Stimulated activated CD8-positive, alpha-beta memory T cell treated with anti-CD3 and anti-CD28 coated beads, Interleukin-4, amount 100 ng/mL, for 1 hour (primary cell): ENCODE measurements at places on chromosomes 16 and 17.

DNA sequence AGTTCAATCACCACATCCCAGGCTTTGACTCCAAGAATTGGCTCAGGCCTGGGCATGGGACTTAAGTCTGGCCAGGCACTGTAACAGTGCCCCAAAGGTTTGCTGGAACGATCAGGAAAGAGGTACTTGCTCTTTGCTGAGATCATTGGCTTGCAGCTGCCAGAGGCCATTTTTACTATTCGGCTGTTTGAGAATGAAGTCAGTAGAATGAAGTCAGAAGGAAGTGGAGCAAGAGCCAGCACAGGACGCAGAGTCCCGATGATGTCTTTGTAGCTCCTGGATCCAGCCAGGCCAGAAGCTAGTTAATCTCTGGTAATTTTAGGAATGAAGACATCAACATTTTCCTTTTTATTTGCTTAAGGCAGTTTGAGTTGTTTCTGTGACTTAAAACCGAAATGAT lies 195.5 kb downstream of the RAB11FIP4 start:
- no peak for DNase-seq

- no peak for DNase-seq
Observed at GRCh38 chr16:21301895-21302291, 23.8 kb upstream of the CRYM start.

DNA sequence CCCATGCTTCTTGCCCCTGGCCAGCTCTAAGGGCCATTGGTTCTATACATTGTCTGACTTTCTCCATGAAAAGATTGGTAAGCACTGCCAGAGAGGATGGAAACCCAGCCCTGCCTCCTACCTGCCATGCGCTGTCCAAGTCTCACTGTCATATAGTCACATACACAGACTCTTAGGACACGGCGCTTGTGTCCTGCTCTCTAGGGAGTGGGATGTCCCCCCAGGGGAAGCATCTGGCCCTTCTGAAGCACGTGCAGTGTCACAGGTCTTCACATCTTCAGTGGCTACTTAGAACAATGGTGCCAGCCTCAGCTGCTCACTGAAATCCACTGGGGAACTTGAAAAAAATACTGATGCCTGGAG lies 38.7 kb downstream of the MYO18A start:
- no peak for DNase-seq

DNA sequence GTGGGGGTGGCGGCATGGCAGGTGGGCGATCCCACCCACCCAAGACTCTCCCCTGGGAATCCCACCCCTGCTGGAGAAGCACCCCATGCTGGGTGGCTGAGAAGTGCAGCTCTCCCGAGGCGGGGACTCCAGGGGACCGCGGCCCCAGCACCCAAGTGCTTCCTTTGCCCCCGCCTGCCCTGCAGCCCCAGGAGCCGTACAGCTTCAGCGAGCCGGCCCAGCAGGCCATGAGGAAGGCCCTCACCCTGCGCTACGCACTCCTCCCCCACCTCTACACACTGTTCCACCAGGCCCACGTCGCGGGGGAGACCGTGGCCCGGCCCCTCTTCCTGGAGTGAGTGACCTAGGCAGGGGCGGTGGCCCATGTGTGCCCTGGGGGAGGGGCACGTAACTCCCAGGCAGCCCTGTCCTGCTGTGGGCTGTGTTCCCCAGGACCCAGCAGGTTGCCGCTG lies 11.7 kb downstream of the GAA start:
- no peak for DNase-seq

- no peak for DNase-seq
Observed at GRCh38 chr16:10205688-10206087, 23.5 kb upstream of the GRIN2A start.

GRCh38 chr16:83134638-83135037 lies 507.9 kb downstream of the CDH13 start:
- no peak for DNase-seq

- DNase-seq, result no peak
Observed at GRCh38 chr17:3157218-3157617, 29.9 kb upstream of the OR1G1 start.

DNA sequence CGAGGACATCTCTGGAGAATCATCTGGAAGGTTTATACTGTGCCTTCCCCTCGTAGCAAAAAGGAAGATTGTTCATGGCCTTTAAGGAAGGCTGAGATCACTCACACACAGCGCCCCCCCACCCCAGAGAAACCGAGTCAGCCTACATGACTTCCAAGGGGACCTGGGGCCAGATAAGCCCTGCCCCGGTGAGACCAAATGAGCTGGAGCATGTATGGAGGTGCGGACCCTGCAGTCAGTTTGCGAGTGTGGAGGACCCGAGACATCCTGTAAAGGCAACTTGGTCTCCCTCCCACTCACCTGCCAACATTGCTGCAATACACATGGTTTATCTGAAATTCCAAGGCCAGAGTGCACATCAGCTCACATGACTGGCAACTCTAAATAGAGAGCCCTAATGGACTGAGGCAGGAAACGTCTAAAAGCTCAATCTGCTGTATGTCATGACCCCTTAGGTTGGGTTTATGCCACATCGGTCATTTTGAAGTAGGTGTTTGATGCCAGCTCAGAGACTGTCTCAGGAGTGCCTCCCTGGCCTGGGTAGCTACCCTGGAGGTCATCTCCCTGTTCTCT lies 233.6 kb downstream of the CPPED1 start:
- DNase-seq, result no peak

DNA sequence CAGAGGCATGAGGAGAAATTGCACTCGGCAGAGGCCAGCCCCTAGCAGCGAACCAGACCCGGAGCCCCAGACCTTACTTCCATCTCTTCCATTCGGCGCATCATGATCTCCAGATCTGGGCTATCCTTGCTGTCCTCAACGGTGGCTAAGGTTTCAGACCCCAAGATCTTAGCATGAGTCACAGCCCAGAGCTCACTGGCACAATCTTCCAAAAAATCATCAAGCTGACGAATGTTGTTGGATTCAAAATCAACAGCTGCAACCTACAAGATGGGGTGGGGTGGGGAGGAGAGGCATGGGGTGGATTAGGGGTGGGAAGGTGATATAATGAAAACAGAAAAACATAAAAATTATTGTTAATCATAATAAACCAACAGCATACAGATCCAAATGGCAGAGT lies 39.7 kb upstream of the PITPNM3 start:
- DNase-seq, result no peak

DNA sequence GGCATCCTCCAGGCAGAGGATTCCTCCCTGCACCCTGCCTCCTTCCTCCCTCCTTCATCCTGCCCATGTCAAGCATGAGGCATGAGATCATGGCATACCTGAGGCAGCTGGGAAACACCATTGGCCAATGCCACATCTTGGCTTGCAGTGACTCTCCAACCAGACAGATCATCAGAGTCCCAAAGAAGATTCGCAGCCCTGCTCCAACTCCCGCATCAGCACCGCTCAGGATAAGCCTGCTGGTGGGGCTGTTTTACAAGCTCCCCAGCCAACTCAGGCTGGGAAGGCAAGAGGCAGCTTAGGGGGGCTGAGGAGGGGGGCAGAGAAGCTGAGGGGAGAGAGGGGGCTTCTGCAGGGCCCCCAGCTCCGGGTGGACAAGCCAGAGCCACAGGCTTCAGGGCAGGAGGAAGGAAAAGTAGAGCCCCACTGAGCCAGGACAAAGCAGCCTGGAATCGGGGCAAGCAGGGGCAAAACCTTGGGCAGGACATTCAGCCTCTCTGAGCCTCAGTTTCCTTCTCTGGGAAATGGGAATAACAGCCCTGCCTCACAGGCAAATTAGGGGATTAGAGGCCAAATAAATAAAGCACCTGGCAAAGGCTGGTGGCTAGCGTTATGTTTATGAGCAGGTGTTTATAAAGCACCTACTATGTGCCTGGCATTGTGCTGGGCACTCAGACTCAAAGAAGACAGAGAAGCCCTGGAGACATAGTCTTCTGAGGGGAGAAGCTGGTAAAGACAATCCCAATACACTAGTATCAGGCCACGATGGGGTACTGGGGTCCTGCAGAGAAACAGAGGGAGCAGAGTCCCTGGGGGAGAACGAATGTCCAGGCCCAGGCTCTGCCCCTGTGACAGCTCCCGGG lies 88.1 kb downstream of the GOSR1 start:
- no peak for DNase-seq

- DNase-seq, result no peak
Observed at GRCh38 chr16:51140112-51140511, 11.0 kb downstream of the SALL1 start.

- no peak for DNase-seq
Observed at GRCh38 chr16:89371386-89371785, 119.0 kb downstream of the ANKRD11 start.

GRCh38 chr16:12170103-12171040 lies 193.8 kb downstream of the SNX29 start:
- no peak for DNase-seq

GRCh38 chr17:50187394-50187725 lies 14.1 kb downstream of the COL1A1 start:
- no peak for DNase-seq

DNA sequence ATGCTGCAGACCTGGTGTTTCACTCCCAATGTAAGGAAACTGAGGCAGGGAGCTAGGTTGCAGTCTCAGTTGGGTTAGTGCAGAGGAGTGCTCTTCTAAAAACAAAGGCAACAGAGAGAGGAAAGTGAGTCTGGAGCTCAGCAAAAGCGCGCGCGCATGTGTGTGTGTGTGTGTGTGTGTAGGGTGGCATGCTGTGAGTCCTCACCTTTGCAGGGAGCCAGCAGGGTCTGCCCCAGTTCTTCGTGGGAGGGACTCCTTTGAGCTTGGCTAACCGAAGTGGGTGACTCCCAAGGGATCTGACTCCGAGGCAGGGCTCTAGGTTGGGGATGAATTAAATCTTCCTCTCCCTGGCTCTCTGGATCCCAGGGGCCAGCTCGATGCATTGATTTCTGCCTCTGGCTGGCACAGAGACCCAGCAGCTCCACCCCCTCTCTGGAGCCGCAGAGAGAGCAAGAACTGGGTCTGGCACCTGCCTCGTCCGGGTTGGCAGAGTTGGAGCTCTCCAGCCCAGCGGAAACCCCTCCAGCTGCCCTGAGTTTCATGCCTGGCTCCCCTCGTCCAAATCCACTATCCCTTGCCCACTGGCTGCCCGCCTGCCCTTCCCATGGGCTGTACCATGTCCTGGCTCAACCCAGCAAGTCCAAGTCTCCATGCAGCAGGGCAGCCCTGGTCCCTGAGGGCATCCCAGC lies 1.3 kb upstream of the BTBD17 start:
- no peak for DNase-seq

DNA sequence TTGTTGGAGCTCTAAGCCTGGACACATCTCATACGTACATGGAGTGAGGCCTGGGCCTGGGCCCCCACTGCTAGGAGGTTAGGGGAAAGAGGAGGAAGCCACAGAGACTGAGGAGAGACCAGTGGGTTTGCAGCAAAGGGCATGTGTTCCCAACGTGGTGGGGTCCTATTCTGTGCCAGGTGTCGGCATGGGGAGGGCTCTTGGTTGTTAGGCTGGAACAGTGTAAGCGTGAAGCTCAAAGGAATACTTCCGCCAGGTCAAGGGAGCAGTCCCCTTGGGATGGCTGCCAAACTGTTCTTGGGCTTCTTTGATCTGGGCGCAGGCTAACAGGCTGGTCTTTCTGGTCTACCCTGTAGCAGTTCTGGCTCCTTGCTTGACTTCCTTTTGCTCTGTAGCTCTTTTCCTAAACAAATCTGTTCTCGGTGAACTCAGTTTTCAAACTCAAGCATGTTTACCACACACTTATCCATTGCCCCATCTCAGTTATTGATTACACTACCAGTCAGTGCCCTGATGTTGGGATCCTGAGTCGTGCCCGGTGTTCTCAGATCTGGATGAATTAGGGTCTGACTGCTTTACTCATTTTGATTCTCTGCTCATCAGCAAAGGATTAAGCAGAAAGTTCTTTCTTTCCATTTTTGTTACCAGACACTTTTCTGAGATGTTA lies 36.4 kb downstream of the GPT2 start:
- DNase-seq, result no peak

DNA sequence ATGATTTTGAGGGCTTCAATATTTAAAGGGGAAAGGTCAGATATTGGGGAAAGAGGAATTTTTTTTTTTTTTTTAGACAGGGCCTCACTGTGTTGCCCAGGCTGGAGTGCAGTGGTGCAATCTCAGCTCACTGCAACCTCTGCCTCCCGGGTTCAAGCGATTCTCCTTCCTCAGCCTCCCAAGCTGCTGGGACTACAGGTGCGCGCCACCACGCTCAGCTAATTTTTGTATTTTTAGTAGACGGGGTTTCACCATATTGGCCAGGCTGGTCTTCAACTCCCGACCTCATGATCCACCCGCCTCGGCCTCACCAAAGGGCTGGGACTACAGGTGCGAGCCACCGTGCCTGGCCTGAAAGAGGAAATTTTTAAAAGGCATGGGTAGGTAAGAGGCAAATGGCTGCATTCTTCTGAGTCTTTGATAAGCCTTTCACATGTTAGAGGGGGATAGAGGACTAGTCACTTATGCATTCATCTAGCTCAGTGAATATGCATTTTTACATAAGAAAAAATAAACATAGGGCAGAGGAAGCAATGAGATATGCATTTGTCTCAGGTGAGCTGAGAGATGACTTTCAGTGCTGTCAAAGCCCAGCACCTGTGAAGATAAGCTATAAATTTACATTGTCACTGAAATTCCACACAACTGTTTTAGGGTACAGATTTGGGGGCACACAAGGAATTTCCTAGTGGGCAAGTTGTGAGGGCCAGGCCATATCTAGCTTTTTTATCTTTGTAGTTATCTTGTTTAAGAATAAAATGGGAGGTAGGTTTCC lies 1.1 kb upstream of the FCSK start:
- DNase-seq, result no peak

DNA sequence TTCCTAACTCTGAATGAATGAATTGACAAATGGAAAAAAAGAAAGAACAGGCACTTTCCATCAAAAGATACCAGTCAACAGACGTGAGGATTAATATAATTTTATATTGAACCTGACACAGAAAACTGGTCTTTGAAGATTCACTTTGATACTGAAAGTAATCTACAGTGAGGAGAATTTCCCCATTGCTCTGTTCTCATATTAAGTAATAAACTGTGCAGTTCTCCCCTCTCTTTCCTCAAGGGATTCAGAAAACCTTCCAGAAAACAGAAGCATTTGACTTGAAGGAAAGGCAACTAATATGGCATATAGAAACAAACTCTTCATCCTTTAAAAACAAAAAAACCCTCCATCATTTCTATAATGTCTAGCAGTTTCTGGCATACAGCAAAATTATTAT lies 2.2 kb downstream of the TEX2 start:
- DNase-seq, result no peak

DNA sequence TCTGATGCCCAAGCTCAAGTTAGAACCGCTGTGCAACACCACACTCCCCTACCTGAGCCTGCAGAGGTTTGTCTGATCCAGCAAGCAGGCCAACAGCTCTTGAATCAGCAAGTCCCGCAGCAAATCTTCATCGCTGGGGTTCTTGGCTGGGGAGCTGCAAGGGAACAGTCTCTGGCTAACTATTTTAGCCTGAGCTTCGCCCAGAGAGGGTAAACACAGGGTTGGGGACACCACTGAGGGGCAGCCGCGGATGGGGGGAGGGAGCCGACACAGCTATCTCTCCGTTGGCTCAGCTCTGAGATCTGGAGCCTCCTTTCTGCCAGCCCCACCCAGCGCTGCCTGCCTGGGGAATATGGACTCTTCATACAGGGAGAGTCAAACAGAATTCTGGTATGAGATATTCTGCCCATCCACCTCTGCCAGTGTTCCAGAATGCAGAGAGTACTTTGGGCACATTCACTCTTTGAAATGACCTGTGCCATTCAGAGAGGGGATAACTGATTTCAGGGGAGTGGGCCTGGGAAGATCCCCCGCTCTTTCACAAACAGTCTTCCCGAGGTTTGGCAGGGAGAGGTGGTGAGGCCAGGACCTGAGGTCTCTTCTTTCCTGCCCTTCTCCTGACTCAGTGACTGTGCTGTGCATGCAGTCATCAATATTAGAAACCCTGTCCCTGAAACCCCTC lies 7.4 kb downstream of the GIP start:
- no peak for DNase-seq
